ENCODE measurements at places on chromosomes 6 and 20.

DNA sequence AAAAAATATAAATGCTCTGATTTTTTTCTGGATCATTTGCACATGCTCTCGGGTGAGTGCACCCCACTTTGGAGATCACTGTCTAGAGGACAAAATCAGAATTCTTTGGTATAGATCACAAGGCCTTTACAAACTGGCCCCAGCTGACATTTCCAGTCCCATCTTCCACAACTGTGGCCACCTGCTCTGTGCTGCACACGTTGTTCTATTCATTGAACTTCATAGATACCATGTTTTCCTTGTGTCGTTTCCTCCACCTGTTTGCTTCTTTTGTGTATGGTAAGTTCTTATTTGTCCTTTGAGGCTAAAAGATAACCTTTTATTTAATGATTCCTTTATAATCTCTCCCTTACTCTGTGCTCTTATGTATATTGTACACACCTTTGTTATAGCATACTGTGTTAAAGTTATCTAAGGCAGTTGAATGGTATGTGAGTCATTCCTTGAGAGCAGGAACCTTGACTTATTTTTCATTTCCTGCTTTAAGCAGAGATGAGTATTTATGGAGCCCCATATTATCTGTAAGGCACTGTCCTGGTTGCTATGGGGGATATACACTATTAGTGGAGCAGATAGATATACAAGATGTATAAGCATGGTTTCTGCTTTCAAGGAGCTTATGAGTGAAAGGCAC lies 12.0 kb upstream of the SLC17A5 start:
- DNase-seq: no peak

DNA sequence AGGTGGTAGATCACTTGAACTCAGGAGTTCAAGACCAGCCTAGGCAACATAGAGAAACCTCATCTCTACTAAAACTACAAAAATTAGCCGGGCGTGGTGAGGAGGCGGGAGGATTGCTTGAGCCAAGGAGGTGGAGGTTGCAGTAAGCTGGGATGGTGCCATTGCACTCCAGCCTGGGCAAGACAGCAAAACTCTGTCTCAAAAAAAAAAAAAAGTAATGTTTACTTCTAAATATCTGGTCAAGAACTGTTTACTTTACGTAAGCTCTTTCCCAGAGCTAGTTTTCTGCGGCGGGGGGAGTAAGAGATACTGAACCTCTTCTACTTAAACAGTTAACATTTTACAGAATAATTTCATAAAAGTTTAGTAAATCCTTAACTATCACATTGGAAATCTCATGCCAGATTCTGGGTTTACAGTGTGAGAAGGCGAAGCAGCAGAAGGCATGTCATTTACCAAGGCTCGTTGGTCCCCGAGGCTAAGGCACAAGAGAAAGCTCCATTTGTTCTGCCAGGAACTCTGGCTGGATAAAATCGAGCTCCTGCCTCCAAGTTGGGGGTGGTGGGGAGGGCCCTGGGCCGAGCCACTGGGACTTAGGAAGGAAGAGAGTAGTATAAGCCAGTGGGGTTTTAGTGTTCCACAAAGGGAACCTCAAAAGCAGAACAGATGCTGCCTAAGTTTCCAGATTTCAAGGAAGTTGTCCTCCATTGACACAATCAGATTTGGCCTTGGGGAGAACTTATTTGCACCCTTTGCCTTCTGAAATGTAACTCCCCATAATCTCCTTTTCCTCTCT lies 41.7 kb downstream of the ARFGEF2 start:
- DNase-seq: no peak

- DNase-seq: no peak
Observed at GRCh38 chr6:6287415-6287814, 33.0 kb downstream of the F13A1 start.

DNA sequence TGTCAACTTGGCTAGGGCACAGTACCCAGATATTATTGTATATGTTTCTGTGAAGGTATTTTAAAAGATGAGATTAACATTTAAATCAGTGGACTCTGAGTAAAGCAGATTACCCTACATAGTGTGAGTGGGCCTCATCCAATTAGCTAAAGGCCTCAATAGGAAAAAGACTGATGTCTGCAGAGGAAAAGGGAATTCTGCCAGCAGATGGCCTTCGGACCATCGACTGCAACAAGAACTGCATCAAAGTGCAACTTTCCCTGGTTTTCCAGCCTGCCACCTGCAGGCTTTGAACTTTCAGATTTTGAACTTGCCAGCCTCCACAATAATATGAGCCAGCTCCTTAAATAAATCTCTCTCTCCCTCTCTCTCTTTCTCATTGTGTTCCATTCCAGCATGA lies 80.5 kb downstream of the IMPG1 start:
- DNase-seq: no peak

DNA sequence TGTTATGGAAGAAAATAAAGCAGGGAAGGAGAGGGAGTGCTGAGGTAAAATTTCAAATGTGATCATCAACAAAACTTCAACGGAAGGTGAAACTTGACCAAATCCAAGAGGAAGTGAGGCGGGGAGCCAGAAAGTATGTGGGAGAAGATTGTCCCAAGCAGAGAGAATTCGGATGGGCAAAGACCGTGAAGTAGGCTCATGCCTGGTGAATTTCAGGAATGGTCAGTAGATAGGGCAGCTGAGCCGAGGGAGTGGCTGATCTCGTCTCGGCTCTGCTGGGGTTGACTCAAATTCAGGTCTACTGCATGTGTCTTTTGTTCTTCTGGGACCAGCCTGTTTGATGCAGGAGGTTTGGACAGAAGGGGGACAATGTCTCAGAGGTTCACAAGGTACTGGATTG lies 7.0 kb upstream of the CSNK2A1 start:
- DNase-seq: no peak

- DNase-seq: no peak
Observed at GRCh38 chr6:10552270-10552810, 31.2 kb downstream of the GCNT2 start.

DNA sequence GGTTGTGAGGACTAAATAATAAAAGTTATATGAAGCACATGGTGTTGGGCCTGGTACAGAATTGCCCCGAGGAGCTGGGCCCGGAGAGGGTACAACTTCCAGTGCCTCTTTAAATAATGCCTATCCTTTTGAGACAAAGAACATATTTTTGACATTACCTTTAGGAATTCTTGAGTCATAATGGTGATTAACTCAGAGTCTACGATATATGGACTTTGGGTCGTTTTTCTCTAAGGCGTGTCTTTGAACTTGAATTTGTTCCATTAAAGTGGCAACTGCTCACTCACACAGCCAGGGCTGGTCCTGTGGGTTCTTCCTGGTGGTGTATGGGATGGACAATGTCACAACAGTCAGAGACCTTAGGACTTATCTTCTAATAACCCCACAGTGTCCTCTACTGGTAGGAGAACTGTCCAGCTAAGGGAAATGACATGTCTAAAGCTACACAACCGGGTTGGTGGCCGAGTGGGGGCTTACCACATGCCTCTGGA lies 106.5 kb downstream of the CDC5L start:
- no peak for DNase-seq

DNA sequence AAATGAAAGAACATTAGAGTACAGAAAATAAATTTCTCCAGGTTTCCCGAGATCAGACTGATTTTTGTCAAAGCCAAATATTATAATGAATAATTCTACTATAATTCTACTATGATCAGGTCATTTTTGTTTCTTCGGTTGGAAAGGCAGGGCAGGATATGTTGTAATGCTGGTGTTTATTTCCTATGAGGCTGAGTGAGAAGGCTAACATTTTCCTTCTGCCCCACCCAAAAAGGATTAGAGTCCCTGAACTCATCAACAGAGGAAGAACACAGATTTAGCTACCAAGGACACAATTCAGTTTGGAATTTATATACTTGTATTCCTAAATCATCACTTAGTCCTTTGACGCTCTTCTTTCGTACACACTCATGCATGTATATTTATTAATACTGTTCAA lies 318.9 kb downstream of the SYNE1 start:
- no peak for DNase-seq

DNA sequence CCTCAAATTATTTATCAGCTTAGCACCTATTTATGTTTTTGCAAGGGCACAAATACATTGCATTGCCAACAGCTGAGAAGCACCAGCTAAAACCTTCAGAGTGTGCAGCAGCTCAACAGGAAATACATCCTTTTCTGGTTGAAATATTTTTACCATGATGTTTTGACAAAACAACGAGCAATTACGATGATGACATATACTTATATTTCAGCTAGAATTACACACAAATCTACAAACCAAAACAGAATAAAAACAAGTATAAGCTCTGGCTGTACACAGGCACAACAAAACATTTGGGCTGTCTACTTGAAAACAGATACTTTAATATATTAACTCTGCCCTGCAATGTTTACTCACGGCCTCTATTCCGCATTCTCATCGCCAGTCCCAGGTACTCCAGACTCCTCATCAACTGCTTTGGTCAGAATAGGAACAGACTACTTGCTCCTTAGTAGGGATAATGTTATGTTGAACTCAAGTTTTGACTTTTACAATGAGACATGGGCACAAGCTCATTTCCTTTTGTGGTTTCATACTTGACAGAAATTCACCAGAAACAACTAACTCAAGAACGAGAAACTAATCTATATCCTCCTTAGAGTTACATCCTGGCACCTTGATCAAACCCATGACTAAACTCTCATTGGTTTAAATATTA lies 377.6 kb downstream of the ESR1 start:
- peak; percentile 77 for DNase-seq

DNA sequence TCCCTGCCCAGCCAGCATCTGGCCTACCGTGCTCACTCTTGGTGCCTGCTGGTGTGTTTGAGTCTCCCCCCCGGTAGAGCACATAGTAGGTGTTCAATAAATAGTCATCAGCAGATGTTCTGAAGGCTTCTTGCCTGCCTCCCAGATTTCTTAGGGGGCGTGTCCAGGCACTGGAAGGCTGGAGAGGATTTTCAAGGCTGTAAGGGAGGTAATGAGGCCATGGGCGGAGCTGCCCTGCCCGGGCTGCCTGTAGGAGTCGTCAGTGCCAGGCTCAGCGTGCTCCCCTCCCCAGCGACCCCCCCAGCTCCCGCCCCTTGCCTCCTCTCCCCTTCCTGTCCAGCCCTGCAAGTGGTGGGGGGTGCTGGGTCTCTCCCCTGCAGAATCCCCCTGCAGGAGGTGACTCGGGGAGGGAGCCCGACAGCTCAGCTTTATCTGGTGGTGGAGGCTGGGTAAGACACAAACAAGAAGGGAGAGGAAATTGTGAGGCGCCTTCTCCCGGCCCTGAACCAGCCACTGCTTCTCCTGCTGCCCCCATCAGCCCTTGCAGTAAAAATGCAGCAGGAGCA lies 55.9 kb downstream of the BCAS4 start:
- no peak for DNase-seq

GRCh38 chr6:11229655-11230046 lies 2.8 kb downstream of the NEDD9 start:
- DNase-seq: no peak

DNA sequence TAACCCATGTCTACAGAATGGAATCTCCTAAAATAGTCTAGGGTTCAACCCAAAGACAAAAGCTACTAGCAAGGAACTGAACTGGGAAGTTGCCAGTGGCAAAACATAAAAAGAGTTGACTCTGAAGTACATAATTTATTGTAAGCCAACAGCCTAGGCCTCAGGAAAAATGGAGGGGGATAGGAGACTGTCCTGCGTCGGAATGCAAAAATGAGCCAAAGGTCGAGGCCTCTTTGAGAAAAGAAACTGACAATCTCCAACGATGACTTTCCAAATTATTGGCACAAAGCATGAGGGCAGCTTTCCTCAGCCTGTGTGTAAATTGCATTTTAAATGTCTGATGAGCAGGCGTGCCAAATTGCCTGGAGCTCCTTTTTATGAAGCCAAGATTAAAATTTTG lies 2.1 kb downstream of the COL12A1 start:
- no peak for DNase-seq

- DNase-seq: no peak
Observed at GRCh38 chr6:79971193-79971592, 23.8 kb upstream of the ELOVL4 start.

- DNase-seq: no peak
Observed at GRCh38 chr6:12420626-12421025, 130.5 kb downstream of the EDN1 start.

- DNase-seq: no peak
Observed at GRCh38 chr6:37602801-37603200, 94.9 kb downstream of the MDGA1 start.

GRCh38 chr6:12060780-12061609 lies 48.9 kb downstream of the HIVEP1 start:
- DNase-seq: peak; percentile 86

- DNase-seq: no peak
Observed at GRCh38 chr6:168239044-168239773, 80.4 kb downstream of the DACT2 start.

DNA sequence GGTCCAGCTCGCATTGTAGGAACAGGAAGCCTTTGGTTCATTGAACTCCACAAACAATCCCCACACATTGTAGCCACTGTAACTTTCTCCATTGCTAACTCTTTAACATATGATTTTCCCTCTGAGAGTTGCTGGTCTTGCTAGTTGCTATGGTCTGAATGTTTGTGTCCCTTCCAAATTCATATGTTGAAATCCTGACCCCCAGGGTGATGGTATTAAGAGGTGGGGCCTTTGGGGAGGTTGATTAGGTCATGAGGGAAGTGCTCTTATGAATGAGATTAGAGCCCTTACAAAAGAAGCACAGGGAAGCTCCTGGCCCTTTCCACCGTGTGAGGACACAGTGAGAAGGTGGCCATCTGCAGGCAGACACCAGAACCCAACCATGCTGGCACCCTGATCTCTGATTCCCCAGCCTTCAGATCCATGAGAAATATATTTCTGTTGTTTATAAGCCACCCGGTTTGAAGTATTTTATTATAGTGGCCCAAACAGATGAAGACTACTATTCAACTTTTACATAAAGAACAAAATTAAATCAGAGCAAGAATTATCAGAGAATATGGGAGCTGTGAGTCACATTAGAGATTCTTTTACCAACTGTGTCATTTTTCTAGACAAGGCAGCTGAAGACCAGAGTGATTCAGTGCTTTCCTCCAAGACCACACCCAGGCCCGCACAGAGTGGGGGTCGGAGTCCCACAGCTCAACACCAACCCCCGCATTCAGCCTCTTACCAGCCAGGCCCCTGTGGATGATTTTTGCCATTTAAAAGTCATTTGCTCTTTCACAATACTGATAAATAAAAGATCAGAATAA lies 143.0 kb downstream of the SAMD5 start:
- no peak for DNase-seq

Measured in CD4-positive, CD25-positive, alpha-beta regulatory T cell (primary cell).